Stimulated activated CD4-positive, alpha-beta T cell treated with anti-CD3 and anti-CD28 coated beads, Interleukin-4, amount 100 ng/mL, for 24 hours (primary cell): ENCODE measurements at places on chromosomes 1 and 21.

DNA sequence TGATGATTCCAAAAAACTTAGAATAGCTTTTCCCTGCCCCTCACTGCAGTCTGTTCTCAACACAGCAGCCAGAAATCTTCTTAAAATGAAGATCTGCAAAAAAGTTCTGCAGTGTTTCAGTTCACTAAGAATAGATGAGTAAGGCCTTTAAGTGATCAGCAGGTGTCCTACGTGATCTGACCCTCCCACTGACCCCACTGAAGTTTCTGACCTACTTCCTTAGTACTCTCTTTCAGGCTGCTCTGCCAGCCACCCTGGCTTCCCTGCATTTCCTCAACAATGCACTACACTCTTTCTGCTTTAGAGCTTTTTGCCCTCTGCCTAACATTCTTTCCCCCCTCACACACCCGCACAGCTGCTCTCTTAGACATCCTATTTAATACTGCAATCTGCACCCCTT lies 182.5 kb downstream of the AKT3 start:
- DNase-seq = no peak

DNA sequence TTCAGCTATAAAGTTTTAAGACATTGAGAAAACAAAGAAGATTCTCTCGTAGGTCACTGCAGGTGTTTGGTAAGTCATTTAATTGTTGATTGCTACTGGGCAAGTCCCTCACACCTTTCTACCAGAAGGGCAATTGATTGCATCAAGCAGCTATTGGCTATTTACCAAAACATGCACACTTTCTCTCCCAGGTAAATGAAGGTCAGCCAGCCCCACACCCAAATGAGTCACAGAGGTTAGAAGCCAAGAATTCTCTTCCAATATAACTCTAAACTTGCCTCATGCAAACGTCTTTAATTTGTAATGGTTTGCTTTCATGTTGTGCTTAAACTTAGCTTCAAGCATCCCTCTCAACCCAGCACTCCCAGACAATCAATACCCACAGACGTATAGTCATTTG lies 475.3 kb upstream of the ADGRL2 start:
- no peak for DNase-seq

GRCh38 chr1:84510165-84510564 lies 3.8 kb upstream of the GNG5 start:
- DNase-seq = no peak

DNA sequence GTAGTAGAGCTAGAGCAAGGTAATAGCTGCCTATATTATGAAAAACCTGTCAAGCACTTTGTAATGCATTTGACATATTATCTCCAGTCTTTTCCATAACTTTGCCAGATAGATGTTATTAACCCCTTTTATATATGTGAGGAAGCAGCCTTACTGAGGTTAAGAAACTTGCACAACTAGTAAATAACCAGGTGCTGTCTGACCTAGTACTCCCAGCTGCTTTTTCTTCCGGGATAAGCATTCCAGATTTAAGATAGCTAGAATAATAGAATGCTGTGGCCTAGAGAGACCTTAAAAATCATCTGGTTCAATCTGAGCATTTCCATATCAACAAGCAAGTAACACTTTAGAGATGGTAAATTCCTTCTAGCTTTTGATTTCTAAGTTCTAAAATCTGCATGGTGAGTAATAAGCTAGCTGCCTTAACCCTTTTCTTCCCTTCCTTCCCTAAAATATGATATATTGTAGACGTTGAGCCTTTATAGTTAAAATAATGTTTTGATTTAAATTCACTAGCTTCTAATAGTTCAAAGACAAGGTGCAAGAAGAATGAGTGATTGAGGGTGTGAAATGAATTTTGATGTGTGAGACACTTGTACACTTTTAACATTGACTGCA lies 1.8 kb downstream of the SH3GLB1 start:
- DNase-seq = no peak

- no peak for DNase-seq
Observed at GRCh38 chr1:82284213-82284612, 483.5 kb downstream of the ADGRL2 start.

GRCh38 chr1:182860658-182861057 lies 21.5 kb downstream of the DHX9 start:
- no peak for DNase-seq

DNA sequence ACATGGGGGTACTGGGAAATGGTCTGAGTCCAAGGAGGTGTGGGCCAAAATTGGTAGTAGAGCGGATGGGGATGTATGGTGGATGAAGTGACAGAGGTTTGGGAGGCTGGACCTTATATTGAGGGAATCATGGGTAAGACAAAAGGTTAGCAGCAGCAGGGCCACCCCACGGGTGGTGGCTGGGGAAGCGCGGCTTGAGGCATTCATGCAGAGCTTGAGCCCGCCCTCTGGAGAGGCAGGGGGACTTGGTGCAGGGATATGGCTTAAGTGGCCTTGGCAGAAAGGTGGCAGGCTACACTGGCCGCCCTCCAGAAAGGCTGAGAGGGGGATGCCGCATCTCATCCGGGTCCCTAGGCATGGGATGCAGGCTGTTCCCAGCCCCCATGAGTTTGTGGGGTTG lies 31.5 kb downstream of the HMGB4 start:
- DNase-seq = no peak

- DNase-seq = no peak
Observed at GRCh38 chr1:246638941-246639655, 72.8 kb downstream of the CNST start.

- DNase-seq = no peak
Observed at GRCh38 chr1:7327849-7328248, 443.2 kb upstream of the VAMP3 start.

DNA sequence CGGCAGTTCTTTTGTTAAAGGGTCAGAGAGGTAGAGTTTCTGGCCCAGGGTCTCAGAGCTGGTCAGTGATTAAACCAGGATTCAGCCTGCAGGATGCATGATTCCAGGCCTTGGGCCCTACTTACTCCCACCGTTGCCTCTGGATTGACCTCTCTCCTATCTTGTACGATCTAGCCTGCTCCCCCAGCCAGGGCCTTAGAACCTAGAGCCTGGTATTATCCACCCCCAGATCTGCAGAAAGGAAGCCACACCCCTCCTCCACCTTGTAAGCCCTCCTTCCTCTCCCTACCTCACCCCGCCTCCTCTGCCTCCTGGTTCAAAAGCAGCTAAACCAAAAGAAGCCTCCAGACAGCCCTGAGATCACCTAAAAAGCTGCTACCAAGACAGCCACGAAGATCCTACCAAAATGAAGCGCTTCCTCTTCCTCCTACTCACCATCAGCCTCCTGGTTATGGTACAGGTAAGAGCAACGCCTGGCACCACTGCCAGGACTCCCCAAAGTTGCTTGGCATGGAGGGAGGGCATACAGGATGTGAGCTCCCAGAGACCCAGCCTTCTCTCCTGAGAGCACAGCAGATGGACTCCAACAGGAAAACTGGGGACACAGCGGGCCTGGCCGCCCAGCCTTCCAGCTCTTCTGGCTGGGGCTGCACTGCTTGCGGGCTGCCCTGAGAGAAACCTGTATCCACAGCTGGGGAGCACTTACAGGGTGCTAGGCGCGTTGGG lies at the start of gene CD52:
Gene CD52, plus strand, starts transcription at position 347 of the 726 bp plus-strand sequence. Its CDS starts 60 bp downstream, at position 407.
- DNase-seq = peak; percentile 79

DNA sequence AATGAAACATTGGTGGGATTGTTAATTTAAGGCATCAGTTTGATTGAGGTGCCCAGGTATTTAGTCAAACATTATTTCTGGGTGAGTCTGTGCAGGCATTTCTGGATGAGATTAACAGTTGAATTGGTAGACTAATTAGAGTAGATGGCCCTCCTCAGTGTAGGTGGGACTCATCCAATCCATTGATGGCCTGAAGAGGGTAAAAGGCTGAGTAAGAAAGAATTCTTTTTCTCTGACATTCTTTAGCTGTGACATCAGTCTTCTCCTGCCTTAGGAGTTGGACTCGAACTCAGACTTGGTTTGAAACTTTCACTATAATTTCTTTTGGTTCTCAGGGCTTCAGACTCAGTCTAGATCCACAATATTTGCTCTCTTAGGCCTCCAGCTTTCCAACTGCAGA lies 59.6 kb upstream of the ADAMTS5 start:
- DNase-seq = no peak

- no peak for DNase-seq
Observed at GRCh38 chr21:16676391-16676790, 836.5 kb upstream of the CXADR start.

- DNase-seq = no peak
Observed at GRCh38 chr1:113292603-113293255, 97.6 kb upstream of the MAGI3 start.

GRCh38 chr21:20108976-20109540 lies 889.2 kb upstream of the NCAM2 start:
- DNase-seq = no peak

DNA sequence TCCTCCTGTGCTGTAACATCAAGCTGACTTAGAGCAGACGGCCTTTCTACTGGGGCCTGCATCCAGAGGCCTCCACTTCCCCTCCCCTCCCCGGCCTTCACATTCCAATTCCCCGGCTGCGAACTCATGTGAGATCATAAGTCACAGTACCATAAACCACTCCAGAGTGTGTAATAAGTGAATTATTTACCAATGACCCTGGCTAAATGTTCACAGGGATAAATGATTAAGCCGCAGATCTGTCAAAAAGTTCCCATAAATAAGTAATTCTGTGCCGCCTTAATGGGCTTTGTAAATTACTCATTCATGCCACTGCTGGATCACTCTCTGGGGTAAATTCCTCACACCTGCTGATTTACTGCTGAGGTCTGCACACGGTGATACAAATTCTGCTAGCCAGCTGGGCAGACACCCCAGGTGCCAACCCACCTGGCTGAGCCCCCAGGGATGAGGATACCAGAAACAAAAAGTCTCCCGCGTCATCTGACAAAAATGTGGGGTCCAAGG lies 27.4 kb upstream of the KIRREL1 start:
- no peak for DNase-seq

GRCh38 chr1:28737307-28738132 lies 780 bp downstream of the YTHDF2 start:
- DNase-seq = peak; percentile 43

DNA sequence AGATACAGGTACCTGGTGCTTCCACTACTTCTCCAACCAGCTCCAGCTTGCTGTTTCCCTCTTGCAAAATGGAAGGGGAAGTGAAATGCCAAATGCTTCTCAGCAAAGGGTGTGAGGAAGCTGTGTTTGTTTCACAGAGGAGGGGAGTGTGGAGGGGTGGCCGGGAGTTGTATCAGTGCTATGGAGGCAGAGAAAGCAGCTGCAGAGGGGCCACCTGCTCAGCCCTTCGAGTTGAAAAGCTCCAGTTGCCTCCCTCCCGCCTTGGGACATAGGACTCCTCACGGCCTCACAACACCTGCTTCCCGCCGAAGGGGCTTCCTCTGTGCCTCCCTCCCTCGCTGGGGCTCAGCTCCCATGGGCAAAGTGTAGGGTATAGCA lies 12.1 kb upstream of the LINGO4 start:
- no peak for DNase-seq

GRCh38 chr1:205450448-205450847 lies 5.4 kb downstream of the BLACAT1 start:
- DNase-seq = no peak

DNA sequence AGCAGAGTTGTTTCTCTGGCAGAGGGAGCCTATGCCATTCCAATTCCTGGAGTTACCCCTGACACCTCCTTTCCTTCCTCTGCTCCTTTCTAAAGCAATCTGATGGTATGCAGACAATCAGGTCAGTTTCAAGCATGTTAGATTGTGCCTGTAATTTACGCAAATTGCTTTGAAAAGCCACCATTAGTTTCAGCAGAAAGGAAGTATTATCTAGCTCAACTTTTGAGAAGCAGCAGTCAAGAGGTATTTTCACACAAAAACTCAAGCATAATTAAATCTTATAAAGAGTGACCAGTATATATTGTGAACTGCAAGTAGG lies 2.2 kb downstream of the ERRFI1 start:
- no peak for DNase-seq

DNA sequence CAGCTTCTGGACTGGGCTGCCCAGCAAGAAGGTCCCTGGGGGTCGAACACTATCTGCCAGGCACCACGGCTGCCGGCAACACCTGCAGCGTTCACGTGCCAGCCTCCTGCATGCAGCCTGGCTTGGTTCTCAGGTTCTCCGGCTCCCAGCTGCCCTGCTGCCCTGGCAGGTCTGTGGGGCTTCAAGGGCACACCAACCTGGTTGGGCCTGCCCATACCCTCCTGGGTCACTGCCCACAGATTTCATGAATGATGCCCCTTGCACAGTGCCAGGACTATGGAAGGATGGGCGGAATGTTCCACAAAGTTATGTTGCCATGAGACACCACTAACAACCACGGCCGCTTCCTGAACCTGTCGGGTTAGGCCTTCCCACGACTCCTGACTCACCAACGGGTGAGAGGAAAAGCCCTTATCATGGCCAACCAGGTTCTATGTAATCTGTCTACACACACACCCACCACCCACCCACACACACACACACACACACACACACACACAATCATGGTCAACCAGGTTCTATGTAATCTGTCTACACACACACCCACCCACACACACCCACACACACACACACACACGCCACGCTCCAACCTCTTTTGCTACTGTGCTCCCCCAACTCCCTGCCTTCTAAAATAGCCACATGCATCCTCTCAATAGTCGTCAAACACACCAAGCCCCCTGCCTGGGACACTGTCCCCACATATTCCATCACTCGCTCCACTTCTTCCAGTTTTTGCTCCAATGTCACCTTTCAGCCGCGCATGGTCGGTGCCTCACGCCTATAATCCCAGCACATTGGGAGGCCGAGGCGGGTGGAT lies 32.2 kb downstream of the HSPG2 start:
- peak; percentile 8 for DNase-seq

- no peak for DNase-seq
Observed at GRCh38 chr21:31993826-31994825, 121.3 kb downstream of the HUNK start.

DNA sequence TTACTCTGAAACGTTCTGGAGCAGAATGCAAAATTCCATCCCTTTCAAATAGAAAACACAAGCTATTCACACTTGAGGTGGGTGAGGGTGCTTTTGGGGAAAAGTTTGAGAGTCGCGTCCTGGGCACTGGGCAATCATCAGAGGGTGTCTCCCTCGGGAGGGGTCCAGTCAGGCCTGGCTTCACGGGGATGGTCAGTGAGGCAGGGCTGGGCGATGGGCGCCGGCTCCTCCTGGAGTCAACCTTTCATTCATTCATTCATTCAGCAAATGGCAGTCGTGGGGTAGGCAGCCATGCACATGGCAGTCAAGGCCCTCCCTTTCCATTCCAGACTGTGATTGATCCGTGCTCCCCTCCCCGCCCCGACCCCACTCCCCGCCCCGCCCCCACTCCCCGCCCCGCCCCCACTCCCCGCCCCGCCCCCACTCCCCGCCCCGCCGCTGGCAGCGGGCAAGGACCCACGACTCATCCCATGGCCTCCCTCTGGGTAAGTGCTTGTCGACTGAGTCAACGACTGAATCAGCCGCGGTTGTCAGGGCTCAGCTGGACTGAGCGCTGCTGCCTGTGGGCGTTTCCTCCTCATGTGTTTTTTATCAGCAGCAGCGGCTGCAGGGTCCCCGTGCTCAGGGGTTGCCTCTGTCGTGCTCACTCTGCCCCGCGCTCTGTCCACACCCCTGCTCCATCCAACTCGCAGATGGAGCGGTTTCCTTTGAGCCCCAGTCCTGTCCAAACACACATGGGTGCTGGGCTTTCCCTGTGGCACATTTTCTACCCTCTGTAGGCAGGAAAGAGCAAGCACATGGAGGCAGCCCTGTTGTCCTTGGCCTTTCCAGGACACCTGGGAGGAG lies 12.5 kb upstream of the SPSB1 start:
- DNase-seq = peak; percentile 74
